ENCODE measurements at places on chromosomes 6 and 20.

DNA sequence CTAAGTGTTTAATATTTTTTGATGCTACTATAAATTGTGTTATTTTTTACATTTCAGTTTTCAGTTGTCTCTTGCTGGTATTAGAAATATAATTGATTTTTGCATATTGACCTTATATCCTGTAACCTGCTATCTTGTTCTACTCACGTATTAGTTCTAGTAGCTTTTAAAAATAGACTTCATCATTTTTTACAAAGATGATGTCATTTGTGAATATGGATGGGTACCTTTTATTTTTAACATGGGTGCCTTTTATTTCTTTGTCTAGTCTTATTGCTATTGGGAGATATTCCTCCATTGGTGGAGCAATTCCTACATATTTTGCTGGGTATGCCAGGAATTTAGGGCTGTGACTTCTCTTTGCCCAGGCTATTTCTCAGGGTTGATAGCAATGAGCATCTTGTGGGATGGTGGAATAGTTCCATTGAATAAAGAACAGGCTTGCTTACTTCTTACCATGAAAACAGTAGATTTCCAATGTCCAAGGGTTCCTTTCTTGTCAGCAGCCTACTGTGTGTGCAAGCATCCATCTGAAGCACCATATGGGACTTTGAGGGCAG, 149.7 kb downstream of the CARMIL1 start:
- no peak for DNase-seq

GRCh38 chr6:104943781-104944180, 13.1 kb upstream of the LIN28B start:
- no peak for DNase-seq

DNA sequence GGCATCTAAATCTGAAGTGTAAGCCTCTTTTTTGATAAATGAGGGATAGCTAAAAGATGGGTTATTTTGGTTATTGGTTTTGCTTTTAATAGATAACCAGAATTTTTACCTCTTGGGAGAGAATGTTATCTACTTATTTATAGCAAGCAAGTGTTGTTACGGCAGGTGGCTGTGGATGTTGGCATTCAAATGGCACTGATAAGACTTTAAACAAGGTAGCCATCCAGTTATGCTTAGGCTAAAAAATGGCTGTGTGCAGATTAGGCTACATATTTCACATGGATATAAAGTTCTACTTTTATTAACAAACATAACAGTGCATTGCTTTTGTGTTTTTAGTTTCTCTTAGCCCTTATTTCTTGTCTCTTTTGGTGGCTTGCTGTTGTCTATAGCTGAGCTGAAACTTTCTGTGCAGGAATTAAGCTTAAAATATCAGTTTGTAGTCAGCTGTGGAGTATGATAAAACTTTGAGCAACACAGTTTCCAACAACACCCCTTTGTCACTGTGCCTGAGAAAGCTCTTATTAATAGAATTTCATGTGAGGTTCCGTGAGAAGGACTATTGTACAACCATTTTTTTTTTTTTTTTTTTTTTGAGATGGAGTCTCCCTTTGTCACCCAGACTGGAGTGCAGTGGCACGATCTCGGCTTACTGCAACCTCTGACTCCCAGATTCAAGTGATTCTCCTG, 28.8 kb downstream of the CARMIL1 start:
- DNase-seq = no peak

DNA sequence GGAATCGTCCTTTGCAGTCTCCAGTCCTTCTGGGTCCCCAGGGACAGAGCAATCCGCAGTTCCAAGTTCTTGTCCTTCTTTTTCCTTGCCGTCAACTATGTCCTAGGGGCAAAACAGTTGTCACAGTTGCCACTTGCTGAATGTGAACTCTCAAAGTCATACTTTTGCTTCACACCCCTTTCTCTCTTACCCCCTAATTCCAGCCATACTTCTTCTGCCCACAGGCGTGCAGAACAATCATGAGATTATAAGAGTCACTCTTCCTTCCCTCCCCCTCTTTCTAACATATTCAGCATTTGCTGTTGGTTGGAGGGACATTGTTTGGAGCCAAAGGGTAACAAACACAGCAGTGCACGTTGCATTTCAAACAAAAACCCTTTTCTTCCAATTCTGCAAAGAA, 74.4 kb downstream of the BCAS1 start:
- DNase-seq = no peak

- DNase-seq = no peak
Observed at GRCh38 chr20:62634330-62634967, 7.9 kb upstream of the SLCO4A1 start.

GRCh38 chr20:971346-971745, 30.8 kb downstream of the RSPO4 start:
- DNase-seq = no peak

- DNase-seq = no peak
Observed at GRCh38 chr6:36126553-36127458, 3.5 kb upstream of the MAPK13 start.

- DNase-seq = no peak
Observed at GRCh38 chr6:37025621-37026466, 20.4 kb downstream of the FGD2 start.

GRCh38 chr6:5679270-5679669, 327.5 kb downstream of the NRN1 start:
- no peak for DNase-seq

- DNase-seq = no peak
Observed at GRCh38 chr6:67748521-67748920, 886.6 kb upstream of the ADGRB3 start.

DNA sequence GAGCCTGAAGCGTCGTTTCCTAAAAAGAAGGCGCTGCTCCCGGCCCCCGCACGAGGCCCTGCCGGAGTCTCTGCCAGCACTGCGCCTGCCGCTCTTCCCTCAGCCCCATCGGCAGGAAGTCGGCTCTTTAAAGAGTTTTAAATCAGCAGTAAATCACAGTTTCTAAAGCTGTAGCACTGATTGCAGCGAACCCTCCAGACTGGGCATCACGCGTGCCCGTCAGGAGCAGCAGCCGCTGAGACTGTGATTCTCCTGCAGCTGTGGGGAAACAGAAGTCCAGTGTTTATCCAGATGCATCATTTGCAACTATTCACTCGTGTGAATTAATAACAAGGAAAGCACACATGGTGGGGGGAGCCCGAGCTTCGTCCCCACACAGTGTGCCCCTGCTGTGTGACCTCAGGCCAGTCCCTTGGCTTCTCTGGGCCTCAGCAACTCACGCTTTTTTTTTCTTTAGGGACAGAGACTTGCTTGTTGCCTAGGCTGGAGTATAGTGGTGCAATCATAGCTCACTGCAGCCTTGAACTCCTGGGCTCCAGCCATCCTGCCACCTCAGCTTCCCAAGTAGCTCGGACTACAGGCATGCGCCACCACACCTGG, 28.3 kb downstream of the DLL1 start:
- peak; percentile 76 for DNase-seq

GRCh38 chr6:44100088-44100550, 27.1 kb downstream of the MRPL14 start:
- no peak for DNase-seq

- peak; percentile 28 for DNase-seq
Observed at GRCh38 chr20:8853805-8854338, 215.0 kb upstream of the PLCB4 start.
